ENCODE measurements at places on chromosomes 7 and 10.

DNA sequence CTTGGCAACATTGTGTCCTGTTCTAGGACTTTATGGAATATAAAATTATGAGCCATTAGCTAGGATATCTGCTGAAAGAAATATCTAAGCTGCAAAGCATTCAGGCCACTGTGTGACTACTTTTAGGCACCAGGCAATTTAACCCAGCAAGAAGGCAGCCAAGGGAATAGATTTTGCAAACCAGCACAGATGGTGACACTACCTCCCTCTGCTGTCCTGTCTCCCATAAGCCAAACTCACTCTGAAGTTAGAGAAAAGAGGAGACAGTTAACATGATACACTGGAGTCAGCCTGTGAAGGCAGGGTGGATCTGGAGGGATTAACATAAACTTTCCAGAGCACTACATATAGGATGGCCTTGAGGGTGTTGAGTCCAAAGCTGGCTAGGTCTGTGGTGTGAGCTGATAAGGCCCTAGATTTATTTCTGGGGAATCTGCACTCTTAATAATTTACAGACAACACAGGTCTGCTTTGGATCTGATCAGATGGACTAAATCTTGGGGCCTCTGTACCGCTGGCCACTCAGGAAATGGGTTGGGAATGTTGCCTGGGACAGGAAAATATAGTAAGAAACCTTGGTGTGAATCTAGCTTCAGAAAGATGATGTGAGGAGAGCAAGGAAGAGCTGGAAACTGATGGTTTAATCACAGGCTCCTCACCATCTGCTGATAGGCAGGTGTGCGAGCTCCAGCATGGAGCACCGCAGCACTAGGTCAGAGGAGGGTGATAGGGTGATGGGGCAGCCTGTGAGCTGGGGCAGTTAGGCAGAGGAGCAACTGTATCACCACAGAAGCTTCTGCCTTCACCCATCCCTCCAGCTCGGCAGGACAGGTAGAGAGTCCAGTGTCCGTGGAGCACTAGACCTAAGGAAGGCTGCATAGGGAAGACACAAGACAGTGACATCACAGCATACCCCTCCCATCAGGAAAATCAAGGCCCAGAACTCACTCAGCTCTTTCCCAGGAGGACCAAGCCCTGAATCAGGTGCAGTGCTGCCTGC lies 229.9 kb upstream of the PRSS1 start:
- no peak for DNase-seq

- no peak for DNase-seq
These were observed 758 bp downstream of the DPCD start for GRCh38 chr10:101588879-101589278.

DNA sequence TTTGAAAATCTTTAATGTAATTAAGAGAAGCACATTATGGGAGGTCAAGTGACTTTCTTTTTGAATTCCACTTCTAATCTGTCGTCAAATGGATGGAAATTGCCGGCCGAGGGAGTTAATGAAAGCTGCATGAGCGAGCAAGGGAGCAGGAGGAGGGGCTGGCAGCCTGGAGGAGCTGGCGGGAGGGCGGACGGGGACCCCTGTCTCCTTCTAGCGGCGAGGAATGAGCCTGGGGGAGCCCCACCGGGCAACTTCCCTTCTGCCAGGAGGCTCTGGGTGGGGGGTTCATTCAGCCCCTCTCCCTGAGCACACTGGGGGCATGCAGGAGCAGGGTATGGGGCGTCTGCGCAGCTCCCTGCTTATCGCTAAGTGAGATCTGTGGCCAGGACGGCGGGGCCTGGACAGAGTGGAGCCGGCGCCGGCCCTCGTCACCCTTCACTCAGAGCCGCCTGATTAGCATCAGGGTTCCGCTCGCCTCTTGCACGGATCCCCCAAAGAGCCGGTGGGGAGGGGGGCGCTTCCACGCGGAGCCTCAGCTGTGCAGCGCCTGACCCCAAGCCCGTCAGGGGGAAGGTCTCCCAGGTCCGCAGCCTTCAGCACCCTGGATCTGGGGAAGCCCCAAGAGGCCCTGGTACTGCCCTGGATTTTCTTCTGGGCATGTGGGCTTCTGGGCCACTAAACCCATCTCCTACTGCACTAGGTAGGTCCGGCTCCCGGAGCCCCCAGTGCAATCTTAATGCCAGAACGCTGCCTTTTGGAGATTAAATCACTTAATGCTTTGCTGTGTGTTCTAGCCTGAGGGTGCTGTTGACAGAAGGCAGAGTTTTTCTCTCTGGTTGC lies 680.8 kb downstream of the LRMDA start:
- DNase-seq = no peak

DNA sequence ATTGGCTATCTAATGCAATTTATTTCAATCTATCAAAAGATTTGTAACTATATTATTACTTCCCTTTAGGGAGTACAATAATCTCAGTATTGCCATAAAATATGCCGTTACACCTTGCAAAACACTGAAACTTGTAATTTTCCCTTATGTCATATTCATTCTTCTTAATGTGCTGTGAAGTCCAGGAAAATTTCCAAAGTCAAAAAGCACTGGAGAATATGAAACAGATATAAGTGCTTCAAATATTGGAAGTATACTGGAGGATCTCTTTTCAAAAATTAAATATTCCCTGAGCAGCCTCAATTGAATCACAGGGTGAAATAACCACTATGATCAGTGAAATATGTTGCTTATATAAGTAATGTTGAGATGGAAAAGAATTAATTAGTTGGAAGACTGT lies 356.0 kb downstream of the PPP1R3A start:
- DNase-seq = no peak

- DNase-seq = no peak
These were observed 7.9 kb downstream of the LDB1 start for GRCh38 chr10:102112210-102112817.

DNA sequence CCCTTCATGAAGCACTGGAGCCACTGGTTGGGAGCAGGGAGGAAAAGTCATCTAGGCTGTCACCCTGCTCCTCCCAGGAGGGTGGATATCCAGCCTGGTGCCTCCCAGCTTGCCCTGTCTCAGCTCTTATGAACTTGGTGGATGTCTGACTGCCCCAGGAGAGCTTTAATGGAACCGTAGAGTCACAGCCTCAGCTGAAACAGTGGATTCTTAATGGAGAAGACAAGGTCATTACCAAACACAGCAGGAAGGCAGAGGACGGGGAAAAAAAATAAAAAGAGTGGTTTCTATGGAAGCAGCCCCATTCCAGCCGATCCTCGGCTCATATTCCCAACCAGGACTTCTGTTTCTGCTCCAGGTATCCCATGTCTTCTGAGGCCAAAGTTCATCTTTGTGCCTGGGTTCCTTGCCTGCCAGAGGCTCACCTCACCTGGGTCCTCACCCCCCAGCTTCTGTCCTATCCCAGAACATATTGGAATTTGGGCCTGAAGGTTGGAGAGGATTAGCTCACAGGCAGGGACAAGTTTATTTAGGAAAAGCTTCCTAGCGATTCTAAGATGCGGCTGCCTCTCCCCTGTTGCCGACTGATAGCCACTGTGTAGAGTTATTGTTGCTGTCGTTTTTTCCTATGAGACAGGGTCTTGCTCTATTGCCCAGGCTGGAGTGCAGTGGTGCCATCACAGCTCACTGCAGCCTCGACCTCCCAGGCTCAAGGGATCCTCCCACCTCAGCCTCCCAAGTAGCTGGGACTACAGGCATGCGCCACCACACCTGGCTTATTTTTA lies 15.6 kb downstream of the CCL26 start:
- no peak for DNase-seq

- DNase-seq = no peak
These were observed 81.7 kb downstream of the GPR85 start for GRCh38 chr7:113004726-113005454.

- DNase-seq = no peak
These were observed 3.9 kb downstream of the BRAT1 start for GRCh38 chr7:2551418-2551817.
